Fibroblast of mammary gland (primary cell): ENCODE measurements at places on chromosomes 16 and 17.

GRCh38 chr17:62966426-62967204, 580 bp downstream of the TANC2 start:
- peak; percentile 38 for DNase-seq

DNA sequence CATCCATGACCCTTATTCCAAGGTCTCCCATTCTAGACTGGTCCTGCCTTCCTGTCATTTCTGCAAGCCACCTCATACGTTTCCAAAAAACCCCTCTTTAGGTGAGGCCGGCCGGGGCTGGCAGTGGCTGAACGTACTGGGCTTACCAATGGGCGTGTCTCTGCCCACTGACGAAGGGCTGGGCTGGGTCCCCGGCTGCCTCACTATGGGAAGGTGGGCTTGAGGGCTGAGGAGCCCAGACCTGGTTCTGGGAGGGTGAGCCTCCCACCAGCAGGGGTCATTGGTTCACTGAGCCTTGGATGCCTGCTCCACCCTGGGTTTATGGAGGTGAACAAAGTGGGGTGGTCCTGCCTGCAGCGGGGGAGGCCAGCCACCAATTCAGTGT, 19.9 kb downstream of the KDM8 start:
- no peak for DNase-seq

GRCh38 chr16:63312346-63312745, 1276.1 kb upstream of the CDH8 start:
- DNase-seq: no peak

DNA sequence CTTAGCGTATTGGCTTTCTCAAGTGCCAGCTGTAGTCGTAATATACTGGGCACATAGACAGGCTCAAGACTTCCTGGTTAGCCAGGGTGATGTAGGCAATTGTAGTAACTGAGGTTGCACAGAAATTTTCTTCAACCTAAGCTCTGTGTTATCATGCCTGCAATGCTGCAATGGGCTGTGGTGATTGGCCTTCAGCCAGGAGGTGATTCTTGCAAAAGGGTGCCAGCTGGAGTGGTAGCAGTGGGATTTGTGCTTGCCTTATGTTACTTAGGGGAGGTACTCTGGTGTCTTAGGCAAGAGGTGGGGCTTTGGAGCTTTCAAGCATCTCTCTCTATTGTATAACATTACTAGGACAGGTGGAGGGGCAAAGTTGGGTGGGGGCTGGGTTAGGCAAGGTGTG, 495.1 kb downstream of the CDH11 start:
- no peak for DNase-seq

- no peak for DNase-seq
Observed at GRCh38 chr17:16908273-16908672, 63.6 kb downstream of the TNFRSF13B start.

DNA sequence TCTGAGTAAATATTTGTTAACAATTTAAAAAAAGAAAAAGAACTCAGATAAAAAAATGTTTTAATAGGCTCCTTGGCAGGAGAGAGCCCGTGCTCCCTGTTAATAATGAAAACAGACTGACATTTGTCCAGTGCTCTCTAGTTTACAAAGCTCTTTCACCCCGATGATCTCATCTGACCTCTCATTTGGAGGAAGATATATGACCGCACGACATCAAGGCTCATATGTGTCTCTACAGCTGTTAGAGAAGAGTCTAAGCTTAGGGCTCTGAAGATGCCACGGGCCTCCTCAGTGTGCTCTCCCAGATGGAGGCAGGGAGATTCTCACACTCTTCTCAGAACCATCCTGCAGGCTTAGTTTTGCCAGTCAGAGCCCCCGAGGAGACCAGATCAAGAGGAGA, 280.8 kb upstream of the IRX5 start:
- DNase-seq: peak; percentile 29

DNA sequence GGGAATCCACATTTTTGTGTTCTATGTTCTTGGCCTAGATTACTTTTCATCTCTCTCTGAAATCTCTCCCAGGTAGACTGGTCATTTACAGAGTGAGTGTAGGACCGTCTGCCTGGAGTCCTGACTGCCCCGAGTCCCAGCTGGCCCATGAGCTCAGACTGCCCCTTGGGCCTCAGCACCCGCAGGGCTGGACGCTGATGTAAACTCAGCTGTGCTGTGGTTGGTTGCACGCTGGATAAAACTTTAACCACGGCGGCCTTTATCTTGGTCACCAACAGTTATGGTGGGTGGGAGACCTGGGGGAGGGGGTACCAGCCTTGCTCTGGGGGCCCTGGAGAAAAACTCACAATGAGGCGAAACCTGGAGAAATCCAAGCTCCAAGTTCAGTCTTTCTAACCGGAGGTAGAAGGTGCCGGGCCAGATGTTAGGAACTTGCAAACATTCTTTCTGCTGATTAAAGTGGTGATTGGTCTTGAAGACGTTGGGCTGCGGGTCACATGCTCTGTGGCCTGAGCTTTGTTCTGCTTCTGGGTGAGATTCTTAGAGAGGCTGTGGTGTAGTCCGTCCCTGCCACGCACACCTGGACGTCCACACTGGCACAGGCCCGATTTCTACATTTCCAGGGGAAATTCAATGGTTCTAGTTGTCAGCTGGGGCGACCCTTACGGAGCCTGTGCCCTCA, 6.9 kb downstream of the METRNL start:
- DNase-seq: no peak

GRCh38 chr17:72465191-72466024, 344.6 kb downstream of the SOX9 start:
- peak; percentile 77 for DNase-seq

DNA sequence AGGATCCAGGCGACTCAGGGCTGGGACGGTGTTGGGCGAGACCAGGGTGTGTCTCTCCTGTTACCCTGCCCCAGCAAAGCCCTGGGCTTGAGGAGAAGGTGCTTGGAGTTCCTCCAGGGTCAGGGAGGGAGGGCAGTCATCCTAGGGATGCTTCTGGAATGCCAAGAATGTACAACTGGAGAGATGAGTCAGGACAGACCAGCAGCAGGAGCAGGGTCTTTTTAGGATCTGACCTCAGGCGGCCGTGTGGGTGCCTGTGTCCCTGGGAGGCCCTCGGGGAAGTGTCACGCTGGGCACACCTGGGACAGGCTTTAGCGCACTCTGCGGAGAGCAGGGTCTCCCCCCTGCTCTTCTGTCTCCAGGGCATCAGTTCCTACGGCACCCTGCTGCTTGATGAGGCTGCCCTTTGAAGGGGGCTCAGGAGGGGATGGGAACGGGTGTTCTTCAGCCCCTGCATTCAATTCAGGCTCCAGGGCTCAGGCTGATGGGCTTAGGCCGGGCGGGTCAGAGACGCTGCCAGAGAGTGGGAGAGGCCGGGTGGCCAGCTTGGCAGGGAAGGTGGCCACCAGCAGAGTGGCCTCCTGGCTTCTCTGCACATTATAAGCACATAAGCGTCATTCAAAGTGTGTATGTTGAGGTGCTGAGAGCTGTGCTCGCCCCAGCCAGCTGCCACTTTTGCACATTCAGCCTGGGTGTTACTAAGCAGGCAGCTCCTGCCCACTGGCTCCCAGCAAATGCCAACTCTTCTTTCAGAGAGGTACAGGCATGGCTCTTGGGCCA, 8.4 kb upstream of the MTSS2 start:
- peak; percentile 85 for DNase-seq

DNA sequence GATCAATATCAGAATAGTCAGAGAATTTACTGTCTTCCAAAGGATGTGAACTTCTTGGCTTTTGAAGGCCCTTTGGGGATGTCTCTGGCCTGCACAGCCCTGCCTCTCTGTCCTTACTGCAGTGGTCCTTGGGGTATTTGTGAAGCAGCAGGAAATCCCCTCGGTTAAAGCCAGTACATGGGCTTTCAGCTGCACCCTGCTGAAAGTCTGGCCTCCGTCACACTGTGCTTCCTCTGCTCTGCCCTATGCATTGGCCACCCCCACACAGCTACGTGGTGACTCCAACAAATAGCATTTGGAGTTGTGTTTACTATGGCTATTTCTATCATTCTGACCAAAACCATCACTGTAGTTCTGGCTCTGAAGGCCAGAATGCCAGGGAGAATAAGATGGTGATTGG, 21.2 kb downstream of the SYCE1L start:
- DNase-seq: no peak

GRCh38 chr16:57106767-57107166, 14.4 kb downstream of the CPNE2 start:
- peak; percentile 24 for DNase-seq

GRCh38 chr16:62940569-62940968, 904.3 kb upstream of the CDH8 start:
- DNase-seq: no peak

DNA sequence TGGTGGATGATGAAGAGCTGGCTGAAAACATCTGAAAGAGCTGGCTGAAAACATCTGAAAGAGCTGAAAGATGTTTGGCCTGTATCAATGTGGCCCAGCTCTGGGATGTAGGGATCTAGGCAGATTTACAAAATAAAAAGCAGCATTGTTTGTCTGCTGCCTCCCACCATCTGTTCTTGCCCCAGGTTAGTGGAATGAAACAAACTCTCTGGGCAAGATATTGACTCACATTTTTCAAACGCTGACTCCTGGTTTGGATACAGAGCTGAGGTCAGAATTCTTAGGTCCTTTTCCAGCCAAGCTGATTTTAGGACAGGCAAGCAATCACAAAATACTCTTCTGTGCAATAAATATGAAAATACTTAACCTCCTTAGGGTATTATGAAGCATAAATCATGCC, 139.0 kb downstream of the STX8 start:
- peak; percentile 60 for DNase-seq

GRCh38 chr16:49048557-49048956, 233.1 kb downstream of the CBLN1 start:
- DNase-seq: no peak
